ENCODE measurements at places on chromosomes 11 and 22.
A peak's percentile ranks its signal among the peaks of the same experiment; 100 is the strongest.

- no peak for DNase-seq
These were observed 76.3 kb upstream of the CNTN5 start for GRCh38 chr11:98944461-98944860.

DNA sequence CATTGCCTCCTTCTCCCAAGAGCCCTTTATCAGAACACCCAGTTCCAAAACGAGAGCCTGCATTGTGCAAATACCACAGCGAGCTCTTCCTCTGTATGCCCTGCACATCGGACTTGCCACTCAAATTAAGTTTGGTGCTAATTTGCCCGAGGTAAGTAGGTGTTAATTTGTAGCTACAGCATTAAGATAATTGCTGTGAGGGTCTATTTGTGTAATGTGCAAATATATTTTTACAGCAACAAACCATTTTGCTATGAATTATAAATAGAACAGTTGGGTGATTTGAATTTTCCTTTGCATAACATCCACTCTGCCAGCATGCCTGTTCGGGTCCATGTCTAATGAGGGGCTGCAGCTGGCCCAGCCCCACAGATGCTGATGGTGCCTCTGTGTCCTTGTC lies 8.1 kb downstream of the ARHGAP8 start:
- DNase-seq: no peak

DNA sequence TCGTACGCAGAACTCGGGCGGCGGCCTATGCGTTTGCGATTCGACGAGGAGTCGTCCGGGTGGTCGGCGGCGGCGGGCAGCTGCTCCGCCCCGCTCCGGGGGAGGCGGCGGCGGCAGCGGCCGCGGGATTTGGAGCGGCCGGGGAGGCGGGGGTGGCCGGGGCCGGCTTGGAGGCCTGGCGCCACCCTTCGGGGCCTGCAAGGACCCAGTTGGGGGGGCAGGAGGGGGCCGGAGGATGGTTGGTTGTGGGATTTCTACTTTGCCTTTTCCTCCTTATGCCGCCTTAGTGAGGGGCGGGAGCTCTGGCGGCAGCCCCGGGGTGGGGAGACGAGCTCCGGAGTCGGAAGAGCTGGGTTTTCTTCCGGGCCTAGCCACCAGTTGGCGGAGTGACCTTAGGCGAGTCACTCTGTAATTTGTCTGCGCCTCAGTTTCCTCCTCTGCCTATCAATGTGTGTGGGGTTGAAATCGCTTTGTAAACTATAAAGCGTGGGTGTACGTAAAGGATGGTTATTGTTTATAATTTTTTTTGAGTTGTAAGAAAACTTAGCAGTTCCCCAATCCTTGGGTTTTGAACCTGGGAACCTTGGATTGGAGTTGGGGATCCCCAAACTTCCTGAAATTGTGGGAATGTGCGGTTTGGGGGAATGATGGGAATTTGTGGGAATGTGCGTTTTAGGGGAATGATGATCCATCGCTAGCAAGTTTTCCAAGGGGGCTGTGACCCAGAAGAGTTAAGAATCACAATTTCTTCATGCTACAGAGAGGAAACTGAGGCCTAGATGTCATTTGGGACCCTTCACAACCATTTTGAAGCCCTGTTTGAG lies 679 bp downstream of the TUG1 start:
- peak; percentile 76 for DNase-seq

GRCh38 chr11:1389932-1390568 lies at the start of gene BRSK2:
BRSK2 (plus strand) TSS chr11:1389934; CDS start chr11:1390285, 351 bp downstream.
- DNase-seq: no peak

DNA sequence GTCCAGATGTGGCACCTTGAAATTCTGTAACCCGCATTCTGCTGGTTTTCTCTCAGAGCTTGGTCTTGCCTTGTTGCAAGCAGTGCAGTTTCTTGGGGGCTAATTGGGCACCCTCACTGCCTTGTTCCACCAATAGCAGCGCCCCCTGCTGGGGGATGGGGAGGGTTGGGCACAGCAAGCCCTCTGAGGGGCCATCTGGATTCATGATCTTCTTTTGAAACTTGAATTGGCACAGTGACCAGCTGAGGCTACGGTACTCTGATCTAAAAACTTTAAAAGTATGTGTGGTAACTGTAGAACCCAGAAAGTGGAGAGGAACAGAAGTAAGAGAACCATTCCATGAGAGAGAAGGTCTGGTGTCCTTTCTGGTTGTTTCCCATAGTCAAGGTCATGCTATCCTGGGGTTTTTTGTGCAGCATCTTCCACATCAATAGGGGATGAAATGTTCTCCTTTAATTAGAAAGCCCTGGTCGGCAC lies 64.2 kb downstream of the MED15 start:
- DNase-seq: peak; percentile 54

DNA sequence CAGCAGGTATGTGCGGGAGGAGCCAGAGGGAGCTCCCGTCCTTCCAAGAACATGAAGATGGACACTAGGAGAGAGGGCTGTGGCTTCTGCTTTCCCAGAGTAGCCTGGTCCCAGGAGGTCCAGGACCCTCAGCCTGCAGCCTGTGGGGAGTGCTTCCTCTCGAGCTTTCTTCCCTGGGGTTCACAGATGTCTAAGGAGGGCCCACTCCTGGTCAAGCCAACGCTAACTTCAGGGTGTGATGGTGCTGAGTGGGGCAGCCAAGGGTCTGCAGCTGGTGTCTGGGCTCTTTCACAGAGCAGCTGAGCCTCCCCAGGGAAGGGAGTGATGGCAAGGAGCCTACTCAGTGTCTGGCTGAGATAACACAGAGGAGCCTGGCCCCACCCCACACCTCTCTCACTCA lies 3.3 kb downstream of the POU2F3 start:
- DNase-seq: no peak

- DNase-seq: peak; percentile 73
These were observed 765 bp downstream of the RCOR2 start for GRCh38 chr11:63915961-63916836.

DNA sequence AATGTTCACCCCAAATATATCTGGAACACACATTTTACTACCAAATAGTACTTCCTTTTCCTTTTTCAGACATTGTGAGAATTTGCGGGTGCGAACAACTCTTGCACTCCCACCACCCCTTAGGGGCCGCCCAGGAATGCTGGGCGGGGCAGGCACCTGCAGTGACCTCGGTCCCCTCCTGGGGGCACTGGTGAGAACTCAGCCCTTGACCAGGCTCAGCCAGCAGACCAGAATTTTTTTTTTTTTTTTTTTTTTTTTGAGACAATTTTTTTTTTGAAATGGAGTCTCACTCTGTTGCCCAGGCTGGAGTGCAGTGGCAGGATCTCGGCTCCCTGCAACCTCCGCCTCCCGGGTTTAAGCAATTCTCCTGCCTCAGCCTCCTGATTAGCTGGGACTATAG lies 75.8 kb downstream of the ARHGAP8 start:
- DNase-seq: peak; percentile 65

GRCh38 chr22:22993184-22993583 lies 77.1 kb upstream of the GNAZ start:
- DNase-seq: no peak

GRCh38 chr11:130947889-130948288 lies 31.6 kb upstream of the SNX19 start:
- peak; percentile 25 for DNase-seq

Measured in AG20443 (cell line).